ENCODE measurements at places on chromosomes 5 and 9.

- no peak for DNase-seq
Observed at GRCh38 chr5:145157841-145158240, 677.3 kb downstream of the PRELID2 start.

DNA sequence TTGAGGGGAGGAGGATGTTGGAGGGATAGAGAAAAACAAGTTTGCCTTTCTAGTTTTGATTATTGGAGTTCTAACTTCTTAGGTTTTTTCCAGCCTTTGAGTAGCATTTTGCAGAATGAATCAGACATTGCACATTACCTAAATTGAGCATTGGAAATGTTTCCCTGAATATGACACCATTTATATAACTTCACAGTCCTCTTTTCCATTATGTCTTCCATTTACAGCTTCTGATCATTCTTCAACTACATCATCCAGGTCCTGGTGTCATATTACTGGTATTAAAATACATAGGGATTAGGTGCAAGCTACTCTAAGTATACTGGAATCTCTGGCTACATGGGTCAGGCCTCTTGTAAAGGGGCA, 286.1 kb downstream of the ARHGAP26 start:
- DNase-seq, result no peak

DNA sequence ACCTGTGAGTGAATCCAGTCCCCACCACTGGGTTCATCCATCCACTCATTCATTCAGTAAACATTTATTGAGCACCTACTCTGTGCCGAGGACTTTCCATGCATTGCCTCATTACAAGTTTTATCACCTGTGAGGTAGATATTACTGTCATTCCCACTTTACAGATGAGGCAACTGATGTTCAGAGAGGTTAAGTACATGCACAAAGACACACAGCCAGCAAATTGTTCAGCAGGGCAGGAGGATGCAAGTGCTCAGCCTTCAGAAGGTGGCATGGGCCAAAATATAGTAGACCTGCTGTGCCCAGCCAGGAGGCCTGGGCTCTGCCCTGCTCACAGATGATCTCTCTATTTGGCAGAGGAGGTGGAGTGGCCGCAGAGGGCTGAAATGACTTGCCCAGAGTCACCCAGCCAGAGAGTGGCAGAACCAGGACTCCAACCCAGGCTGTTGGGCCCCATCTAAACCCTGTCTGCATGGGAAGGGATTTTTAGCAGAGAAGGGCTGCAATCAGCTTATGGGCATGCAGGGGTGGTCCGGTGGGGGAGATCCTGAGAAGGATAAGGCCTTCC, 7.6 kb upstream of the NEURL1B start:
- DNase-seq, result no peak

DNA sequence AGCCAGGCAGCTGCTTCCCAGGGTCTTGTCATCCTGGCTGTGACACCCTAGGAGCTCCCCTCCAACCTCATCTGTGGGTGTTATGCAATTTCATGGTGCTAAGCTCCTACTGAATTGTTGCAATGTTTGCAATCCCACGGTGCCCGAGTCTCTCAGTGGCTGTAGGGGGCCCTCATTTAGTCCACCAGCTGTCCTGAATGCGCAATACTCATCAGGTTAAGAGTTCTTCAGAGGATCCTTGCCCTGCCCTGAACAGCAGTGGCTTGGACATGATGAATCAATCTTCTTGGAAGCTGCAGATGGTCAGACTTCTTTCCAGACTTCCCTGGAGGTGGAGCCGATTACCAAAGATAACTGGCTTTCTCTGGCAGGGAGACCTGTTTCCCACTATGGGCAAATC, 584.1 kb downstream of the CCDC171 start:
- DNase-seq, result no peak

DNA sequence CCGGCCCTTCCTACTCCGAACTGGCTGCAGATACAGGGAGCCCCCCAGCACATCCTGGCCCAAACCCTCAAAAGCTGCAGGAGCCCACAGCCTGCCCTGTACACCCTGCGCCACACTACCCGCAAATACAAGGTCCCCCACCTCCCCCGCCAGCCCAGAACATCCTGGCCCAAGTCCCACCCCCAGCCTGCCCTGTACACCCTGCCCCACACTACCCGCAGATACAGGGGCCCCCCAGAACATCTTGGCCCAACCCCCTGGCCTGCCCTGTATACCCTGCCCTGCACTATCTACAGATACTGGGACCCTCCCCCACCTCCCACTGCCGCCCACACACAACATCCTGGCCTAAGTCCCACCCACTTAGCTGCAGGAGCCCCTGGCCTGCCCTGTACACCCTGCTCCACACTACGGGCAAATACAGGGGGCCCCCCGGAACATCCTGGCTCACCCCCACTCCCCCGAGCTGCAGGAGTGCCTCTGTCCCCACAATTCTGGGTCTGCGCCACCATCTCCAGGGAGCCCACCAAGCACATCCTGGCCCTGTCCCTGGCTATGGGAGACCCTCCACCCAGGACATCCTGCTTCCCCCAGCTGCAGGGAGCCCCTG, 8.3 kb downstream of the LPCAT1 start:
- DNase-seq, result no peak

GRCh38 chr9:8095672-8096086, 296.1 kb upstream of the DMAC1 start:
- no peak for DNase-seq

DNA sequence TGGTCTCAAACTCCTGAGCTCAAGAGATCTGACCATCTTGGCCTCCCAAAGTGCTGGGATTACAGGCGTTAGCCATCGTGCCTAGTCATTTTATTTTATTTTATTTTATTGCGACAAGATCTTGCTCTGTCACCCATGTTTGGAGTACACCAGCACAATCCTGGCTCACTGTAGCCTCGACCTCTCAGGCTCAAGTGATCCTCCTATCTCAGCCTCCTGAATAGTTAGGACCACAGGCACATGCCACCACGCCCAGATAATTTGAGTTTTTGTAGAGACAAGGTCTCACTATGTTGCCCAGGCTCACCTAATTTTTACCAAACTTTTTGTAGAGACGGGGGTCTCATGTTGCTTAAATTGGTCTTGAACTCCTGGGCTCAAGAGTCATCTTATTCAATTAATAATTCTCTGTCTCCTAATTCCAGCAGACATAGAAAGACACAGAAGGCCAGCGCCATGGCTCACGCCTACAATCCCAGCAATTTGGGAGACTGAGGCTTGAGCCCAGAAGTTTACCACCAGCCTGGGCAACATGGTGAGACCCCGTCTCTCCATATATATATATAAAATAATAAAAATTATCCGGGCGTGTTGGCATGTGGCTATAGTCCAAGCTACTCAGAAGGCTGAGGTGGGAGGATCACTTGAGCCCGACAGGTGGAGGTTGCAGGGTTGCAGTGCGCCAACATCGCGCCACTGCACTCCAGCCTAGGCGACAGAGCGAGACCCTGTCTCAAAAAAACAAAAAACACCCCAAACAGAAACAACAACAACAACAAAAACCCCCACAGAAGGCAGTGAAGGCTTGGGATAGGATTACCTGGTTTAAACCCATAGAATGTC, 1.0 kb upstream of the UBAP1 start:
- no peak for DNase-seq

DNA sequence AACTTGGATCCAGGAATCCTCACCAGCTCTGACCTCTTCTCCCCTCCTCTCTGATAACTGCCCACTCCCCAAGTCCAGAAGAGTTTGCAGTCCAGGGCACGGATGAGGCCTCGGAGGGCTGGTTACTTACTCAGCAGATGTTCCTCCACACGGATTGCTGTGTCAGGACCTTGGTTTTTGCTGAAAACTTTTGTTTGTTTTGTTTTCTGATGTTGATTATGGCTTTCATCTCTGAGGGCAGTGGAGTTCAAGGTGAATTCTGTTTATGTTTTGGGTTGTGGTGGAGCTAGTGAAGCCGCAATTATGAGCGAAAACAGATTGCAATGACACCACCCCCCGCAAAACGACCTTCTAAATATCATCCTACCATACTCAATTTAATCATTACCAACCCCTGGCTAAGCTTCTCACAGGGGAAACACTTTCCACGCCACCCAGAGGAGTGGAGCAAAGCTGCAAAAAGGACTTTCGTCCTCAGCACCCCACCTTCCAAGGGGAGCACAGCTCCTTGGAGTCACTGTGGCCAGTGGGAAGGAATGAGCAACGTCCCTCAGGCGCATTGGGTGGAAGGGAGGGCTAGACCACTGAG, 92.7 kb upstream of the SAP30L start:
- no peak for DNase-seq

DNA sequence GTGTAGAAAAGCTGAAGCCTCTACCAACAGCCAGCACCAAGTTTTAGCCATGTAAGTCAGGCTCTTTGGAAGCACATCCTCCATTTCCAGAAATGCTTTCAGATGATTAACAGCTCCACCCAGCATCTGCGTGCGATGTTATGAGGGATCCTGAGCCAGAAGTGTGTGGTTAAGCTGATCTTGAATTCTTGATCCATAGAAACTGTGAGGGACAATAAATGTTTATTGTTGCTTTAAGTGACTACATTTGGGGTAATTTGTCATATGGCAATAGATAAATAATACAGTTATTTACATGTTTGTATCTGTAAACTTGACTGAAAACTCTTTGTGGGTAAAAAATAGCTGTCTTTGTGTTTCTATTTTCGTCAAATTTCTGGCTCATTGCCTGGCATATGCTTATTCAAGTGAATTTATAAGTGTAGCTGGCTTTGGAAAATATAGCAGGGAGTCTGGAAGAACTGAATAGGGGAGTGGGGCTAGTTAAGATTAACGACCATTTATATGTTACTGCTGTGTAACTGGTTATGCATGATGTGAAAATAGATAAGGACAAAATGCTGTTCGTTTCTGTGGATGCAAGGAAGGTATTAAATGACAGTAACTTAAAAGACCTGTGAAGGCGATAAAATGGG, 234.1 kb downstream of the LRRC70 start:
- no peak for DNase-seq

DNA sequence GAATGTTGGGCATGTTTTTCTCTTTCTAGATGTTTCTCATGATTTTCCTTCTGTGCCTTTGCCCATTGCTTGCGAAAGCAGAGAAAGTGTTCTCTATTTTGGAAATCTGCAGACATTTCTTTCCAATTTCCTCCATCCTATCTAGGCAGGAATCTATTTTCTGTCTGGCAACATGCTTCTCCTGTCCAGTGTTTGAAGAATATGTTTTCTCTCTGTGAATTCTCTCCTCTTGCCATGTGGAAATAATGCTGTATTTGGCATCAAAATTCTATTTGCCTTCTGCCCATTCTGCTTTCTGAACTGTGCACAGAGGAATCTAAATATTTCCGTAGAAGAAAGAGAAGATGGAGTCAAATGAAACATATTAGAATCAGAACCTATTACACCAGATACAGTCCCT, 833.3 kb downstream of the CDH9 start:
- DNase-seq, result no peak

GRCh38 chr5:171610686-171611085, 174.9 kb upstream of the SMIM23 start:
- DNase-seq, result no peak

GRCh38 chr5:21173526-21173925, 1185.5 kb upstream of the CDH18 start:
- DNase-seq, result no peak

DNA sequence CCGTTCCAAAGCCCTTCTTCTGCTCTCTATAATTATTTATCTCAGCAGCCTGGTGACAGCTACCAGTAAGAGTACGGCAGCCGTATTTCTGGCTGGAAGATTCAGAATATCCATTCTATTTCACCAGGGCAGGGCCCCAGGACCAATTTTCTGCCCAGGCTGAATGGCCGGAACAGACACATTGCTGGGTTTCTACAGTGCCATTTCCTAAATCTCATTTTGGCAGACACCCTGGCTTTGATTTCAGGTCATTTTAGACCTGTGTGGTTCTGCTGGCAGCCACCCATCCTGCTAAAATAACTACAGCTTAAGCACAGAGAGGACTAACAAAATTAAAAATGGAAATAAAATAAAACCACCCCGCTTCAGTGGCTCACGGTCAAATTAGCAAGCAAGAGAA, 95.0 kb downstream of the CRB2 start:
- no peak for DNase-seq

GRCh38 chr9:35423499-35423898, 66.4 kb upstream of the RUSC2 start:
- no peak for DNase-seq

- DNase-seq, result no peak
Observed at GRCh38 chr5:41925555-41925951, 472 bp downstream of the FBXO4 start.

- no peak for DNase-seq
Observed at GRCh38 chr5:10595293-10595671, 31.4 kb downstream of the ANKRD33B start.

- DNase-seq, result no peak
Observed at GRCh38 chr9:69985971-69986370, 57.7 kb upstream of the MAMDC2 start.

DNA sequence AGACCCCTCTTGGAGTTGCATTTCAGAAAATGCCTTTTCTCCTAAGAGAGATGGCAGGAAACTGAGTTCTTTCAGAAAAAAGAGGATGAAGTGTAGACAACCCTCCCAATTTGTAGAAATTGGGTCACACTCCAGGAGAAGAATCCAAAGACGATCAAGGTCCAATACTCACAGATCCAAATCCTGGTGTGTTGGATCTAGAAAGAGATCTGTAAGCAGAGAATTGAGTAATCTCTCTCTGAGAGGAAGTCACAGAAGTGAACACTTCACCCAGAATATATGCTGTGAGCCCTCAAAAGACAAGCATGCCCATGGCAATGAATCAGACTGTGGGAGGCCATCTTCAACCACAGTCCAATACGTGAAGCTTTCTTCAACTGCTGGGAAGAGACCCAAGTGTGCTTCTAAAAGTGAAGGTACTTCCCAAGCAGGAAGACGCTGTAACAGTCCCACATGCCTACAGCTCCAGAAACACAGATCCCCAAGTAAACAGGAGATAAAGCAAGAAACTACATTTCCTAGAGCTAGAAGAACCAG, 182.7 kb downstream of the SMC2 start:
- no peak for DNase-seq

DNA sequence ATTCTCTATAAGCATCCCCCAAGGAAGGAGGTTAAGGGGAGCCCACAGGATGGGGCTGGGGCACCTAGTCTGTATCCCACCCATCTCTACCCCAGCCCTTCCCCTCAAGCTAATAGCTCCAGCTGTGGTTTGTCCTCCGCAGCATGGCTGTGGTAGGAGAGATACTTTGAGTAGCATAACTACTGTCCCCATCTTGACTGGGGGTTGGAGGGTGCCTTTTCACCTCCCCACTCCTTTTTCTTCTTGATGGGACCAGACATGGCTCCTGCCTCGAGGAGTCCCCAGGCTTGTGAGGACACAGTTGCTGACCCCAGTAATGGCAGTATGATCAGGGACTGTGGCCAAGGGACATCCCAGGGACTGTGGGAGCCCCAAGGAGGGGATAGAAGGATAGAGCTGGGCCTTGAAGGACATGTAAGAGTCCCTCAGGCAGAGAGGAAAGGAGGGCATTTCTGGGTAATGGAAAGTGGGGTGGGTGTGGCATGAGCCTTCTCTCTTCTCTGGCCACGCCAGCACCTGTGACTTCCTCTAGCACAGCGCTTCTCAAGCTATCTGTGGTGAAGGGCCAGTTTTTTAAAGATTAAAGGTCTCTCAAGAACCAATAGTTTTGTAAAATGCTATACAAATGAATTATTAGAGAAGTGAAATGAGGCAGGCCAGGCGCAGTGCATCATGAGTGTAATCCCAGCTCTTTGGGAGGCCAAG, 14.0 kb downstream of the OLFML2A start:
- no peak for DNase-seq

GRCh38 chr5:5330728-5331452, 91.6 kb upstream of the ICE1 start:
- DNase-seq, result no peak

GRCh38 chr9:9133526-9133925, 1333.9 kb upstream of the DMAC1 start:
- DNase-seq, result no peak

- DNase-seq, result no peak
Observed at GRCh38 chr5:90289837-90290236, 119.7 kb downstream of the CETN3 start.

Measured in activated CD8-positive, alpha-beta memory T cell treated with anti-CD3 and anti-CD28 coated beads for 1 hour (primary cell).